ENCODE measurements at places on chromosomes 2 and 18. TPM values are rescaled to one million over a fixed set of nuclear protein-coding genes. Genes with fewer than 3 reads are reported as not detected.

Gene DNAH7
- 1.8 TPM for total RNA-seq

Gene EFHD1
- total RNA-seq: 2.1 TPM

Gene PGAP1
- total RNA-seq: 4.2 TPM

Gene SPATA3
- total RNA-seq: not detected

Gene ACSL3
- total RNA-seq: 94.6 TPM

Gene GALNT14
- total RNA-seq: not detected

Gene IL36RN
- not detected for total RNA-seq

Gene DCDC2C
- not detected for total RNA-seq

Gene GPR55
- not detected for total RNA-seq

Gene TPO
- total RNA-seq: not detected

Gene CABLES1
- total RNA-seq: 8.7 TPM

Gene TRIB2
- 156 TPM for total RNA-seq

Gene IL1F10
- total RNA-seq: not detected

Gene AGXT
- not detected for total RNA-seq

Gene DNER
- 14.1 TPM for total RNA-seq

Gene HDHD2
- 9.2 TPM for total RNA-seq

Gene PPM1G
- 54.7 TPM for total RNA-seq

Gene KCNS3
- 7.6 TPM for total RNA-seq

Gene MAL
- total RNA-seq: not detected

Gene LCLAT1
- 7.0 TPM for total RNA-seq

Gene ANKRD30BL
- total RNA-seq: not detected

Gene DLX2
- 0.16 TPM for total RNA-seq

Gene RAPGEF4
- total RNA-seq: 11.0 TPM

Gene SCN3A
- not detected for total RNA-seq

Gene HDLBP
- total RNA-seq: 646 TPM

Gene CDH7
- total RNA-seq: not detected

Gene RESP18
- not detected for total RNA-seq

Gene PIEZO2
- 25.8 TPM for total RNA-seq

Gene MBP
- total RNA-seq: 15.7 TPM

Gene TTR
- not detected for total RNA-seq

Gene AP1S3
- 2.0 TPM for total RNA-seq

Gene KLHL14
- not detected for total RNA-seq

Gene ICA1L
- total RNA-seq: 5.4 TPM
